ENCODE measurements at places on chromosomes 11 and 22.

DNA sequence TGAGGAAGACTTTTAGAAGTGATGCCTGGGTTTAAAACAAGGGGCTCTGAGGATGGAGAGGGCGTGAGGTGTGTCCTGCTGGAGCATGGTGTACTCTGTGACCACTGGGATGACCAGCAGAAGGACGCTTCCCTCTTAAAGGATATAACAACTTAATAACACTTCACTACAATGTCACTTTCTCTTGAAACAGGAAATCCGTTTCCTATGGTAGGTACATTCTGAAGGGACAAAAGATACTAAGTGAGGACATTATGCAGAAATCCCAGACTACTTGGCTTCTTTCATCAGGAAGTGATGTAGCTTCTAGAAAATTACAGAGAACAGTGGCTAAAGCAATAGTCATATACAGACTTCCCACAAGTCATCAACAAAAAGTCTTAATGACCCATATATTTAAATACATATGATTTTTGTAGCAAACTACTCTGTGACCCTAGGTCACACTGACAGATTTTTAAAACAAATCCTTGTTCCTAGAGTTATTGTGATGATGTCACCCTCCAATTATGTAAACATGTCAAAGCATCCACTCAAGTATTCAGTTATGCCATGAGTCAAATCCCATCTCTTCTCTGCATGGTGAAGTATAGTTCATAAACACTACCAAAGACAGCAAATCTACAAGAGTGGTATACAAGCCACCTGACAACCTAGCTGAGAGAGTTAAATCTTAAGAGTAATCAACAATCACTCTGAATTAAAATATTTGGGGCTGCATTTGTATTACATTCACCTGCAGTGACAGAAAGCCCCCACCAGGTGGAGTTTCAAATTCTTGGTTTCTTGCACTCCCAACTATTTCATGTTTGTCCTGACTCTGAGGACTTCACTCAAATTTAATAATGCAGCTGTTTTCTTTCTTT is 32.8 kb downstream of the PITPNB start:
- DNase-seq = peak; percentile 29

DNA sequence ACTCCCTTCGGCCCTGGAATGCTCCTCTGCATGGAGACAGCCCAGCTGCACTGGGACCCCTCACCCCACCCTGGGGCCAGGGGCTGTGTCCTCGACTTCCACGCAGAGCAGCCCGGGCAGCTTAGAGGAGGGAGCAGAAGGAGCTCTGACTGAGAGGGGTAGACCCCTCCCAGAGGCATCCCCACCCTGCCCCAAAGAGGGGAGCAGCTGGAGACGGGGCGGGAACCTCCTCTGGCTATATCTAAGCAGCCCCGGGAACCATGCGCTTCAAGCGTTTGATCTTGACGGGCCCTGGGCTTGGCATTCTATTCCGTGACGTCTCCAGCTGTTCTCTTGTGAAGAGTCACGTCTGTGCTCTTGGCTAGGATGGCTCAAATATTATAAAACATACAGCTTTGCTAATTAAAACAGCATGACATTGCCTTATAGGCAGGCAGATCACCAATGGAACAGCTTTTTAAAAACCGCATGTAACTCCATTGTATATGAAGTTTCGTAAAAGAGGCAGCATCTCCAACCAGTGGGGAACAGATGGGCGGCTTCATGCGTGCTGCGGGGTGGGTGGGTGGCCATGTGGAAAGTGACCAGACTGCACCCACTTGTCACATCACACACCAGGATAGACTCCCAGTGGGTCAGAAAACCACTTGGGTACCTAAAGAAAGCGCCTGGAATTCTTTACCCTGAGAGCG is 7.7 kb downstream of the KCNQ1 start:
- no peak for DNase-seq

DNA sequence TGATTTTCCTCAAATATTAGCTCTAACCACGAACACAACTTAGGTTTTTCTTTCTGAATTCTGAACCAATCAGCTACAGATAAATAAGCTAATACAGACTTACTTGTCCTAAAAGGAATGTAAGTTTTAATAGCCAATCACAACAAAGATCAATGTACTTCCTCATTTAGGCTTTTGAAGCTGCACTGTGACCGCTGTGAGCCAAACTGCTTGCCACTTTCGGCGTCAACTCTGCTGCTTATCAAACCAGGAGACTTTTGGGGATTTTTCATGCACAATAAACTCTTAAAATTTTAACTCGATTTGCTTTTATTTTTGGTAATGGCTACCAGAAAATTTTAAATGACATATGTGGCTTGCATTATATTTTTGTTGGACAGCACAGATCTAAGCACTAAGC is 92.5 kb downstream of the TMPRSS5 start:
- no peak for DNase-seq

DNA sequence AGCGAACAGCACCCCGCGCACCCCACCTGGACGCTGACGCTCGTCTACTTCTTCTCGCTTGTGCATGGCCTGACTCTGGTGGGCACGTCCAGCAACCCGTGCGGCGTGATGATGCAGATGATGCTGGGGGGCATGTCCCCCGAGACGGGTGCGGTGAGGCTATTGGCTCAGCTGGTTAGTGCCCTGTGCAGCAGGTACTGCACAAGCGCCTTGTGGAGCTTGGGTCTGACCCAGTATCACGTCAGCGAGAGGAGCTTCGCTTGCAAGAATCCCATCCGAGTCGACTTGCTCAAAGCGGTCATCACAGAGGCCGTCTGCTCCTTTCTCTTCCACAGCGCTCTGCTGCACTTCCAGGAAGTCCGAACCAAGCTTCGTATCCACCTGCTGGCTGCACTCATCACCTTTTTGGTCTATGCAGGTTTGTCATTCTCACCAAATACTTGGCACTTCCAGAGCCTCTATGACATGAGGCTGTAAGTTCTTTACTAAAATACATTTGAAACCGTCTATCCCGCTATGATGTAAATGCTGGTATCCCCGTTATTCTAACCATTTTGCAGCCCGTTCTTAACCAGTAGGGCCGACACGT is 535 bp downstream of the AQP11 start:
- no peak for DNase-seq

DNA sequence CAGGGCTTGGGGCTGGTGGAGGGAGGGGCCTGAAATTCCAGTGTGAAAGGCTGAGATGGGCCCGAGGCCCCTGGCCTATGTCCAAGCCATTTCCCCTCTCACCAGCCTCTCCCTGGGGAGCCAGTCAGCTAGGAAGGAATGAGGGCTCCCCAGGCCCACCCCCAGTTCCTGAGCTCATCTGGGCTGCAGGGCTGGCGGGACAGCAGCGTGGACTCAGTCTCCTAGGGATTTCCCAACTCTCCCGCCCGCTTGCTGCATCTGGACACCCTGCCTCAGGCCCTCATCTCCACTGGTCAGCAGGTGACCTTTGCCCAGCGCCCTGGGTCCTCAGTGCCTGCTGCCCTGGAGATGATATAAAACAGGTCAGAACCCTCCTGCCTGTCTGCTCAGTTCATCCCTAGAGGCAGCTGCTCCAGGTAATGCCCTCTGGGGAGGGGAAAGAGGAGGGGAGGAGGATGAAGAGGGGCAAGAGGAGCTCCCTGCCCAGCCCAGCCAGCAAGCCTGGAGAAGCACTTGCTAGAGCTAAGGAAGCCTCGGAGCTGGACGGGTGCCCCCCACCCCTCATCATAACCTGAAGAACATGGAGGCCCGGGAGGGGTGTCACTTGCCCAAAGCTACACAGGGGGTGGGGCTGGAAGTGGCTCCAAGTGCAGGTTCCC is at the start of gene APOC3:
Gene APOC3, plus strand, starts transcription at position 383 of the 659 bp plus-strand sequence. CDS start 676 bp downstream, outside the sequence.
- DNase-seq = no peak

DNA sequence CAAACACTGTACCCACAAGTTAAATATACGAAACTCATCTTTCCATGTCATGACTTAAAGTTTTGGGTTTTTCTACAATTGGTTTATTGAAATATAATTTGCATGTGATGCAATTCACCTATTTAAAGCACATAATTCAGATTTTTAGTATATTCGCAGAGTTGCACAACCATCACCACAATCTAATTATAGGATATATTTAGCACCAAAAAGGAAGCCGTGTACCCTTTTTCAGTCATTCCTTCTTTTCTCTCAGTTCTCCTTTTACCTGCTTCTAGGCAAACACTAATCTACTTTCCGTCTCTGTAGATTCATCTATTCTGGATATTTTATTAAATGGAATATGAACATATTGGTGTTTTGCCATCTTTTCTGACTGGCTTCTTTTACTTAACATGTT is 1458.1 kb upstream of the TENM4 start:
- no peak for DNase-seq

GRCh38 chr11:29171360-29171950 is 845.4 kb downstream of the KCNA4 start:
- DNase-seq = no peak

DNA sequence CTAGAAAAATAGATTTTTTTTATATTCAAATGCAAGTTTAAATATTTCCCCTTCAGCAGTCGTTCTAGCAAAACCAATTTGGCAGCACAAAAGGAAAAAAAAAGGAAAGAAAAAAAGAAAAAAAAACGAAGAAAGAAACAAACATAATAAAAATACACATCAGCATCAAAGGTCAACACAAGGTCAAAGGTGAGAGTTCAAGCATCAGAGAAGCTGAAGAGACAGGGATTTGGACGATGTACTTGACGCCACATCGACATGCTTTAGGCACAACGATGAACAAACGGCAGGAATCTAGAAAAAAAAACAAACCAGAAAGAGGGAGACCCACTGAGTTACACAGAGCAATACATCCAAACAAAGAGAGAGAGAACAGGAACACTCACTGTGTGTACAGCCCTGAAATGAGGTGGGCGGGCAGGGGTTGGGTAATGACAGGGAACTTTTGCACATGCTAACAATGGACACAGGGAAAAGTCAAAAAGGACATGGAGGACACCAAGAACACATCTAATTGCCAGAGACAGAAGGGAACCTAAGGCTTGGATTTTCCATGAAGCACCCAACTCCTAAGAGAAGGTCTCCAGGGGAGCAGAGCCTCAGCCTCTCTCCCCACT is 19.8 kb upstream of the RAPSN start:
- DNase-seq = no peak

GRCh38 chr11:111977146-111978027 is 40.2 kb downstream of the DIXDC1 start:
- DNase-seq = no peak

DNA sequence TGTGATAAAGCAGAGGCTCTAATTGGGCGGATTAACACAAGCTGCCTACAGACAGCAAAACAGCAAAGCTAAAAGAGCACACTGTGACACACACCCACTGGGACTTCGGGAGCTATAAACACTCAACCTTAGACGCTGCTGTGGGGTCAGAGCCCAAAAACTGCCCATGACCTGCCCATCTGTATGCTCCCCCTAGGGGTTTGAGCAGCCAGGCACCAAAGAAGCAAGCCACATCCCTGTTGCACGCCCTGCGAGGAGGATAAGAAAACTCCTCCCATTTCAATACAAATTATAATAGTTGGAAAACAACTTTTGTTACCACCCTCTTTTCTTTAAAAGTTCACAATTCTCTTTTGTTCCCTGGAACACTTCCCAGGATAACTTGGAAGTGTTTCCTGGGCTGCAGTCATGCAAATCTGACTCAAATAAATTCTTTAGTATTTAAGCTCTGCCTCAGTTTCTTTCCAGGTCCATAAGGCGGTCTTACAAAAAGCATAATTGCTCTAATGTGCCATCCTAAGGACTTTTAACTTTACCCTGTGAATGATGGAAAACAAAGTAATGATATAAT is 86.4 kb downstream of the DLG2 start:
- no peak for DNase-seq

- no peak for DNase-seq
Measured at GRCh38 chr22:38103641-38104040, 6.8 kb downstream of the BAIAP2L2 start.

DNA sequence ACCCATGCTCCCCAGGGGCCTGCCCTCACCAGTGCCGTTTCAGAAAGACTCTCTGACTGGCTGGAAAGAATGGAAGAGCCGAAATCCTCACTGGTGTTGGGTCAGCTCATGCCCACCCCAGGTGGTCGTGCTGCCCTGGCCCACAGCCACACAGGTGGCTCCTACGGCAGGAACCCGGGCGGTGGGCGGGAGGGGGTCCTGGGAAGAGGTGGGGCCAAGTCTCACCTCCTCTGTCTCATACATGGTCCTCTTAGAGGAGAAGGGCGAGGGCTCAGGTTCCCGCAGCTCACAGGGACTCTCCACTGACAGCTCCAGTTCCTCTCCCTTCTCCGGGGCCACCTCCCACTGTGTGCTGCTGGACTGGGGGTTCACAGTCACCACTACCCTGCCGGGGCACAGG is 8.2 kb downstream of the ATG2A start:
- DNase-seq = no peak

DNA sequence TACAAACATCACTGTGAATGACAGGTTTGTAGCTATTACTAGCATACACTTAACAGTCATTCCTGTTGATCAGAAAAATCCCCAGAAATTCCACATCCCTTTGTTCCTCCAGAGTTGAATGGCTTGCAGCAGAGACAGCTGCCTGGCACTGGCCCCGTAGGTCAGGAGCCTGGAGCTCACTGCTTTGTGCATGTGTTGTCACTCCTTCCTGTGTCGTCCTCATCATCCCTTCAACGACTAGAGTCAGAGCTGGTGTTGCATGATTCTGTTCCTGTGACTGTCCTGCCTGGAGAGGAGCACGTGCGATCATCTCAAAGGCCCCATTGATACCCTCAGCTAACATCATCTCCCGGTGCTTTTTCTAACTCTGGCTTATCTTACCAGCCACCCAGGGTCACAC is 58.3 kb downstream of the LDLRAD3 start:
- DNase-seq = no peak

DNA sequence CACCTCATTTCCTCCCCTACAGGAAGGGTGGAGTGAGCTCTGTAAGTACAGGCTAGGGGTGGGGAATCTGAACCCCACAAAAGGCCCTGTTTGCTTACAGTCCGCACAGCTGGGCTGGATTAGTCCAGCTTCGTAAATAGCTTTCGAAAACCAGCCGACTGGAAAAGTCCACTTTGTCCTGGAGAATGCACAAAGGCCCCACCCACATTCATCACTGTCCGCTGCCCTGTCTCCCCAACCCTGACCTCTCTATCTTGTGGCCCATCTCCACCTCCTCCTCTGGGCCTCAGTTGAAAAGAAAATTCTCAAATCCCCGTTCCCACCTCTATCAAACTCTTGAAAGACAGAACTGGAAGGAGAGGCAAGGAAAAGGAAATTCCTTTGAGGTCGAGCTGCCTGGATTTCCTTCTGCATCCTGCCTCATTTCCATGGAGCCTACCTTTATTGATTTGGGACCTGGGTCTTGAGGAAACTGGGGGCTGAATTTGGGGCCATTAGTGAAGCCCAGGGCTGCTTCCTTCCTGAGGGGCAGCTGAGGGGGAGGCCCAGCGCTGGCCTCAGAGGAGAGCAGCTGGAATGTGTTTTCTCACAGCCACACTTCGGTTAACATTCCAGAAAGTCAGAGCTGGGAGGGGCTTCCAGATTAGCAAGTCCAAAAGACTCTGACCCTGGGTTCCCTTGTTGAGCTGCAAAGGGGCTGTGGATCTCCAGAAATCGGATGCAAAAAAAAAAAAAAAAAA is 147.6 kb downstream of the FBXO7 start:
- no peak for DNase-seq

DNA sequence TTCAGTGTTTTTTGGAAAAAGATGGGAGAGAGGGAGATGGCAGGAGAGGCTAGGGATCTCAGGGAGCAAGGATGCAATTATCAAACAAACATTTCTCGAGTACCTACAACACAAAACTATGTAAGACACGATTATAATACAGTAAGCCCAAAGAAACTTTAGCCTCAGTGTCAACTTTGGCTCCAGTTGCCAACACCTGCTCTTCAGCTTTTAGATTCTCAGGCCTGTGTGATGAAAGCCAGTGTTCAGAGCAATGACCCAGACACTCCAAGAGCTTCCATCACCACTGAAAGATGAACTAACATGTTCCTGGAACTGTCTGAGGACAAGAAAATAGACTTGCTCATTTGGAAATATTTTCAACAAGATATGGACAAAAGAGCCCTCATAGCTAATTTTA is 31.4 kb upstream of the CEP295 start:
- no peak for DNase-seq

- no peak for DNase-seq
Measured at GRCh38 chr11:69949327-69949726, 128.8 kb upstream of the ANO1 start.

Data from CD4-positive, alpha-beta T cell (primary cell).